SHP77 treated with DMSO at 0.1 percent for 48 hours (cell line): ENCODE measurements at places on chromosomes 12 and 14.
A peak's percentile ranks its signal among the peaks of the same experiment; 100 is the strongest.

- DNase-seq, result no peak
Observed at GRCh38 chr14:48384821-48385220, 709.4 kb upstream of the MDGA2 start.

DNA sequence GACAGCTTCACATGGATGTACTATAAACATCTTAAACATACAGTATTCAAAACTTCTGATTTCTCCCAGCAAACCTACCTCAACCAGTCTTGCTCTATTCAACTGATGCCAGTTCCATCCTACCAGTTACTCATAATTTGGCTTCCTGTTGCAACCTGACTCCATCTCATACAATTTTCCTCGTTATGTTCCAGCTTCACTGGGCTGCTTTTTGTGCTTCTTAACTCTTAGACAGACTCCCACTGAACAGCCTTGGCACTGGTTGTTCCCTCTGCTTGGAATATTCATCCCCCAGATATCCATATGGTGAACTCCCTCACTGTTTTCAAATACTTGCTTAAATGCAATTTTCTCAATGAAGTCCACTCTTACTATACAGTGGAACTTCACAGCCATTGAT is 249.2 kb downstream of the AEBP2 start:
- DNase-seq, result no peak

- no peak for DNase-seq
Observed at GRCh38 chr14:29569194-29569593, 358.5 kb downstream of the PRKD1 start.

DNA sequence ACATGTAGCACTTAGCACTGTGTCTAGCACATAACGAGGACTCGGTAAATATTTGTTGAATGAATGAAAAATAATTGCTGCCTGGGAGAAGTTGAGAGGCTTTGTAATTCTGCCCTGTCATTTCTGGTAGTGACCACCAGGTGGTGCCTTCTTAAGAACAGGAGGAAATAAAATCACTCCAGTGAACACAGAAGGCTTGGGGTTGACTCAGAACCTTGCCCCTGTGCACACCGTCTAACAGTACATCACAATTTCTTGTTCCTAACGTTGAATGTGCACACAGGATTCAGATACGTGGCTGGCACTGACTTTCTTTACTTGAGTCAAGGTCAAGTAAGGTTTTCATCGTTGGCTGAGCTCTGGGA is 91.8 kb downstream of the RGS6 start:
- no peak for DNase-seq

- DNase-seq, result no peak
Observed at GRCh38 chr12:108120863-108121165, 8.3 kb upstream of the WSCD2 start.

GRCh38 chr12:68868043-68868790 is 60.2 kb downstream of the MDM2 start:
- DNase-seq, result no peak

- no peak for DNase-seq
Observed at GRCh38 chr14:89792489-89793366, 161.8 kb downstream of the EFCAB11 start.

DNA sequence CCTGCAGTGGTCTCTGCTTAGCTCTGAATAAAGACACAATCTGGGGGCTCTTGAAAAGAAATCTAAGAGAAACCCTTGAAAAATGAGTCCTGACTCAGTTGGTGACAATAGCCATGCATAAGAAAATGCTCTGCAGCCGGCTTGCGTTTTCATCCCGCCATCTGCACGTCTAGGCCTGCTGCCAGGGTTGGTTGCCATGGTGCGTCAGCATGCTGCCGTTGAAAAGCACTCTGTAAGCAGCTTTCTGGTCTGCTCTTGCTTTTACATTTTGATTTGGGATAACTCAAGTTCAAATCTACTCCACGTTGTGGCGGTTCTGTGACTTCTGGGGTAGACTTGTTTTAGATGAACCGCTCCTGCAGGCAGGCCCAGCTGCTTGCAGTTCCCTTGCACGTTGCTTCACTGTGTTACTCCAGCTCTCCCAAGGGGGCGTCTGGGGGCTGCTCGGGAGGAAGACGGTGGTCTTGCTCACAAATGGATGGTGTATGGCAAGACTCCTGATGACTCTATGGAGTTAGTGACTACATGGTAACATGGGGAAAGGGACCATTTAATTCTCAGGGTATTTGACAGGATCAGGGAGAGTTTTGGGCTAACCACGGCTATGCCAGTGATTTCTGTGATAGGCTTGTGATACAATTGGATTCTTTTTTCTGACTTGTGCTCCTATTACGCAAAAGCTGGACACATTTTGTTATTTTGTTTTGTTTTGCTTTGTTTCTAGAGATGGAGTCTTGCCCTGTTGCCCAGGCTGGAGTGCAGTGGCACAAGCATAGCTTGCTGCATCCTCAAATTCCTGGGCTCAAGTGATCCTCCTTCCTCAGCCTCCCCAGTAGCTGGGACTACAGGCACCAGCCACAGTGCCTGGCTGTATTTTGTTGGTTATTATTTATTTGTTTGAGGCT is 15.8 kb downstream of the WNT5B start:
- no peak for DNase-seq

- DNase-seq, result no peak
Observed at GRCh38 chr14:68624541-68625220, 168.2 kb downstream of the ZFP36L1 start.

GRCh38 chr12:52360663-52361271 is 6.5 kb downstream of the KRT85 start:
- no peak for DNase-seq

DNA sequence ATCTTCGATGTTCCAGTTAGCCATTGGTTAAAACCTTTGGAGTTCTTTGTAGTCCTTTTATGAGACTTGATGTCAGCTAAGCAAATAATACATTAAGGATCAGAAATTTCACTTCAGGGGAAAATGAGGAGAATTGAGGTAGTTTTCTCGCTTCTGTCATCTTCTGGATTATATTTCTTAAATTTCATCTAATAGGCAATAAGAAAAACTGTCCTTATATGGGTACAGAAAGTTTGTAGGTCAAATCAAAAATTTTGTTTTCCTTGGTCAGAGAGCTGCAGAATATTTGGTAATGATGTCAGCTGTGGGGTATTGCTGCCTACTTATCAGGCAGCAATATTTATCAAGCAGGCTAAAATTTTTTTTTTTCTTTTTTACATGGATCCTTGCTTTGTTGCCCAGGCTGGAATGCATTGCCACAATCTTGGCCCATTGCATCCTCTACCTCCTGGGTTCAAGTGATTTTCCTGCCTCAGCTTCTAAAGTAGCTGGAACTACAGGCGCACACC is 37.1 kb downstream of the RIMKLB start:
- no peak for DNase-seq

DNA sequence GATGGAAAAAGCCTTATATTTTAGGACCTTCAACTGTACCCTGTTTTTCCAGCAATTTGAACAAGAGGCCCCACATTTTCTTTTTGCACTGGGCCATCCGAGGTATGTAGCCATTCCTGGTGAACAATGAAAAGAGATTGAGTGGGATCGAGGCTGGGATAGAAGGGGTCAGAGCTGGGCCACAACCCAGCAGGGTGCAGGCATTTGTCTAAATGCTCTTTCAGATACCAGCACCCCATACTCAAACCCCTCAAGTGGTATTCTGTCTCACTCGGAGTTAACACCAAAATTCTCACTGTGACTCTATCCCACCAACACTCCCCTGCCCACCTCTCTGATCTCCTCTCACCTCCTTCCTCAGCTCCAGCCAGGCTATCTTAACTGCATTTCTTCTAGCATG is 26.8 kb downstream of the DUSP6 start:
- no peak for DNase-seq

GRCh38 chr12:106780010-106780631 is 5.6 kb downstream of the RIC8B start:
- DNase-seq, result no peak

GRCh38 chr14:91509878-91510170 is 286 bp downstream of the PPP4R3A start:
- no peak for DNase-seq

- DNase-seq, result no peak
Observed at GRCh38 chr12:47274760-47275159, 195.0 kb upstream of the AMIGO2 start.

GRCh38 chr14:106395456-106396050 is 869.2 kb downstream of the TMEM121 start:
- no peak for DNase-seq

GRCh38 chr14:98408713-98409112 is 863.3 kb downstream of the BCL11B start:
- no peak for DNase-seq

DNA sequence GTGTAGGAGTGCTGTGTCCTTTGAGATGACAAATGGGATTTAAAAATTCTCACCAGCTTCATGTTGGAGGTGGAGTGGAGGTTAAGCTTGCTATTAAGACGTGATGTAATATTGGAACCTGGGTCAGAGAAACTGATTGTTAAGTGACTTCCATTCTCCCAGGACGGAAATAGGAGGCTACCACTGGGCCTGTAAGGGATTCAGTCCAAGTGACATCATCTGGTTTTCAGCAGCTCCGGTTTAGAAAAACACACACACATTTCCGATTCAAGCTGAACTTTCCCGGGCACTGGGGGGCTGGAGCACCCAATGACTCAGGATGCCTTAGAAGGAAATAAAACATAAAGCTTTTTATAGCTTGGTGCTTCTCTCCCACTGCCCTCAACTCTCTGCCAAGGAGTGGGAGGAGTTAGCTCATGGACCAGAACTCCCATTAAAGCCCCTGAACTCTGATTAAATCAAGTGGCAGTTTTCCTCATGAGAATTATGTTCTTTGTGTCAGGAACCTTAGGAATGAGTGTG is 12.4 kb downstream of the CALM1 start:
- no peak for DNase-seq

GRCh38 chr12:17108877-17109541 is 503.0 kb upstream of the LMO3 start:
- DNase-seq, result peak; percentile 61

GRCh38 chr12:116818341-116818856 is 62.8 kb downstream of the HRK start:
- DNase-seq, result no peak
